ENCODE measurements at places on chromosomes 4 and X.

DNA sequence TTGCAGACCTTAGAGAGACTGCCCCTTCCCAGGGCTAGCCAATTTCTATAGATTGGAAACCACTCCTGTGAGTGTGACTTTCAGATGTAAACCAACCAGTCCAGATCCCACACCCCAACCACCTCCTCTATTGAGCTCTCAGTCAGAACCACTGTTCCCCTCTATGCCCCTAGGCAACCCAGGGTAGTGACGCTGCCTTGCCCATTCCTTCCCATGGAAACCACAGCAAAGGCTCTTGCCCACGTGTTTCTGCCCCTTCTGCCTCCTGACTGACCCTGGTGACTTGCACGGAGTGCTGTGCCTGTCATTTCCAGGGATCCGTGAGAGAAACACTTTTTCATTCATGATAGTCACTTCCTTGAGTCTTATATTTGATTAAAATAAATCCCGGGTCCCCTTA, 32.4 kb downstream of the CYTL1 start:
- DNase-seq = no peak

DNA sequence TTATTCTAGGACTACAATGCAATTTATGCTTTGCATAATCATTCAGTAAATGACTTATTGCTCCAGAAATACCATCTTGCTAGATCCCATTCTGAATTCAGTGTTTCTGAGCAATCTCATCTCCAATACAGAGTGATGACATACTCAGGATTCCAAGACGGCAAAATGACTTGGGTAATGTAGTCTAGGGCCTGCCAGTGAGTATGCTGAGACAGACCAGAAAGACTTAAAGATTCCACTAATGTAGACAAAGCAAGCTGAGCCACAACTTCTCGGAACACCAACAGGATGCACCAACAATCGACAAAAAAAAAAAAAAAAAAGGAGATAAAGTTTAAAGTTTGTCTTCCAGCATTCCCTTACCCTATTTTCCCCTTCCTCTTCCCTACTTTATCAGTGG, 919 bp upstream of the SEC24B start:
- no peak for DNase-seq

- DNase-seq = no peak
Measured at GRCh38 chr4:177117256-177117655, 192.4 kb upstream of the NEIL3 start.

- no peak for DNase-seq
Measured at GRCh38 chr4:142169216-142169615, 532.8 kb downstream of the IL15 start.

DNA sequence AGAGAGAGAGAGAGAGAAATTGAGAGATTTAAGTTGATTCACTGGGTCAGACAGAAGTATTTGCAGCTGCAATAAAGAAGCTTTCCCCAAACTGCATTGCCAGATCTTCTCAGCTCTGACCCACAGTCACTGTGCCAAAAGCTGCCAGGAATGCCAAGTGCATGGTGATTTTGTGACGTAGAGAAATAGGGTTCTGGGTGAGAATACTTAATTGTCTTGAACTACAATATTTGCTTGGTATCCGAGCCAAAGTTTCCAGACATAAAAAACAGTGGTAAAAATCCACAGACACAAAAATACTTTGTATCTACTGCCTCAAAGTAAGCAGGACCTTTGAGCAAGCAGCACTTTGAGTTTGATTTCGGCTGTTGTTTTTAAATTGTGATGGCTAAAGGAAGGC, 331.1 kb downstream of the GRID2 start:
- no peak for DNase-seq

GRCh38 chr4:124867536-124867935, 155.0 kb upstream of the ANKRD50 start:
- DNase-seq = no peak

GRCh38 chrX:84320614-84321013, 132.6 kb upstream of the RPS6KA6 start:
- peak; percentile 40 for DNase-seq

GRCh38 chr4:140353786-140354185, 19.7 kb upstream of the SCOC start:
- DNase-seq = no peak

GRCh38 chr4:114921790-114922591, 191.4 kb downstream of the NDST4 start:
- DNase-seq = no peak

DNA sequence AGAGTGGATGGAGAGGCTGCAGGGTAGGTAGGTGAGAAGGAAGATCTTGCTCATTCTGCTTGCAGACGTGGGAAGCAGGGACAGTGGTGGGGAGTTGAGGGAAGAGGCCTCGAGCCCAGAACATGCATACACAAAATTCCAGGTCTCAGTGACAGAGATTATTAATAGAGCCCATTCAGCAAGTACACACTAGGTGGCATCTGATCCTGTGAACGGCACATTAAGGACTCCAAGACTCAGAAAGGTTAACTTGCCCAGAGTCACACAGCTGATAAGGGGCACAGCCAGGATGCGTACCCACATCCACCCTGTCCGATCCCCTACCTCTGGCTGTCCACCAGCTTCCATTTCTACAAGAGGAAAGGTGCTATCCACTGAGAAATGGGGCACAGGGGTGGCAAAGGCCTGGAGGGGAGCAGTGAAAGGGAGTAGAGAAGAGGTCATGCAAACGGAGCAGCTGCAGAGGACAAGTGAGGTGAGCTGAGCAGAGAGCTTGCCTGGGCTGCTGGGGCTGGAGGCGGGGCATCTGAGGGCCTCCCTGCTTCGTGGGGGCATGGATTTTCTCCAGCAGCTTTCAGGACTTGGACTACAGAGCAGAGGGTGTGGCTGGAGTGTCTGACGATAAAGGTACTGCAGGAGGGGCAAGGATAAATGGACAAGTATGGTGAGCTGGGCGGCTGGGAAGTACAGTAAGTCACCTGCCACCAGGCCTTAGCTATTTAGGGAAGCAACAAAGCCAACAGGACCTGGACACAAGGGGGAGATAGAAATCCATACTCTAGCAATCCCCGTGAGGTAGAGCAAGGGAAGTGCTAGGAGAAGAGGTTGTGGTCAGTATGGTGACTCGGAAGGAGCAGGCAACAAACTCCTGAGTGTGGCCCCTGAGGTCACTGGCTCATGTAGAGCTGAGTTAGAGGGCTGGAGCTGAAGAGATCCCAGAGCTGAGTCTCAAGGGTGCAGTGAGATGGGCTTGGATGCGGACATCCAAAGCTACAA, 11.2 kb downstream of the IDS start:
- DNase-seq = no peak

DNA sequence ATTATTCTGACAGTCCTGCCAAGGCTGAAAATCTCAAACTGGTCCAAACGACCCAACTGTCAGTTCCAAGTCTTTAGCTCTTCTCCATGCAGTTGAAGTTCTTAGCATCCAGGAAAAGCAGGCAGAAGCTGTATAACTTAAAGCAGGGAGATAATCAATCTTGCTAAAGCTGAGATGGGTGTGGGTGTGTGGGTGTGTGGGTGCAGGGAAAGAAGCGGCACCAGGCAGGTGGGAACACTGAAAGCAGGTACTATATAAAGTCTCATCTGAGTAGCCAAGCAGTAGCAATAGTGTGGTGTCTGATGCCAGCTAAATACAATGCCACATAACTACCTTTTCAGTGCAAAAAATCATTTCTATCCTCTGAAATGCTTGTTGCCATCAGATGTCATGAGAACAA, 69.7 kb upstream of the EGFL6 start:
- no peak for DNase-seq

GRCh38 chr4:39933671-39934590, 43.8 kb downstream of the PDS5A start:
- DNase-seq = no peak

GRCh38 chrX:63686878-63687714, 97.9 kb downstream of the ARHGEF9 start:
- no peak for DNase-seq

GRCh38 chr4:139664442-139664841, 1.2 kb upstream of the MGST2 start:
- DNase-seq = no peak

DNA sequence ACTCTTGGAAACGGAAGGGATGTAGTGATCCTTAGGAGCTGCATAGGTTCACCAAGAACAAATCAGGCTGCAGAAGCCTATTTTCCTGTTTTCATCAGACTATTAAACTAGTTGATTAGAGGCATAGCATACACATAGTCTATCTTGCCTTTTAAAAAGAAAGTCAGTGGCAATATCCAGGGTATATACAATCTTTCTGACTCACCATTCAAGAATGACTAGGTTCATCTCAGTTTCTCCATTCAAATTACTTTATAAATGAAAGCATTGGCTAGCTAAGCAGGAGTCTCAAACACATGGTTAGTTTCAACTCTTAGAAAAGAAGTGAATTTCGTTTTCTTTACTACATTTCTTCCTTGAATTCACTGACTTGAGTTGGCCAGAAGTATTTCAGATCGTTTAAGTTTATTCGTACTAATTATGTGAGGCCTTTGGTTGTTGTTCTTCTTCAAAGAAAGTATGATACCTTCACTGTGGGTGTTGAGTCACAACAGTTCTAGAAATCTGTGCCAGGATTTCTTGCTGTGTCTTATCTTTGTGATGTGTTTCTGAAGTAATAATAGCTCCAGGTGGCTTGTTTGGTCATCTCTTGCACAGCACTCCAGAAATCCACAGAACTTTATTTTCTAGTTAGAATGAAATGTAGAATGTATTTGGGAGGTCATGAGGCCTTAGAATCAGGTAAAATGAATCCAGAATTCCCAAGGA, 88.2 kb downstream of the AWAT2 start:
- DNase-seq = no peak

DNA sequence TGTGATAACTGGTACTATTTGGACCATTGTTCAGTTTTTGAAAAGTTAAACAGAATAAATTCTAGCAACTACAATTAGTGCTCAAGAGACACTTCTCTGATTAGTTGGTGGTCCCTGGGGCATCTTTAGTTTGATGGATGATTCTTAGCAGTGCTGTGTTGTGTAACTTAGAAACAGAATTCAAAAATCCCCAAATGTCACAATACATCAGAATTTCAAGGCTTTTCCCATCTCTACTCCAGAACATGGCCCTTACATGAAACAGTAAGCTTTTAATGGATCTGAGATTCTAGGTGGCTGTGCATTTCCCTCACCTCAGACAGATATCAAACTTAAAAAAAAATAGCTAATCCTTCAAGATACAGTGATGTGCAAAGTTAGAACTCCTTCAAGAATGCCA, 104.4 kb upstream of the CXCL13 start:
- DNase-seq = no peak

GRCh38 chrX:151871244-151871643, 41.4 kb upstream of the MAGEA4 start:
- DNase-seq = no peak

DNA sequence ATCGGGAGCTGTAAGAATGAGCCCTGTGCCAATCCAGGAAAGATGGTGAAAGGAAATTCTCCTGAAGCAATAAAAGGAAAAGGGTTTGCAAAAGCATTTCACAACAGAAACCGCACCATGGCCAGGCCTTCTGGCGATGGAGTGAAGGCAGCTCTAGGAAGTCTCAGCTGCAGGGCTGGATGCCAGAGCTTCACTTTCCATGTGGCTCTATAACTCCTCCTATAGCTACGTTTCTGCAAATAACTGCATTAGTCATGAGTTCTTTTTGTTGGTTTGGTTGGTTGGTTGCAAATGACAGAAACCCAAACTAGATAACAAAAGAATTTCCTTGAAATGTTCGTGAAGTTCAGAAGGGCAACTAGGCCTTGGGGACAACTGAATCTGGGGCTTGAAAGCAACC, 84.6 kb downstream of the RELL1 start:
- DNase-seq = no peak

GRCh38 chrX:78024349-78025059, 55.1 kb upstream of the PGAM4 start:
- DNase-seq = no peak

DNA sequence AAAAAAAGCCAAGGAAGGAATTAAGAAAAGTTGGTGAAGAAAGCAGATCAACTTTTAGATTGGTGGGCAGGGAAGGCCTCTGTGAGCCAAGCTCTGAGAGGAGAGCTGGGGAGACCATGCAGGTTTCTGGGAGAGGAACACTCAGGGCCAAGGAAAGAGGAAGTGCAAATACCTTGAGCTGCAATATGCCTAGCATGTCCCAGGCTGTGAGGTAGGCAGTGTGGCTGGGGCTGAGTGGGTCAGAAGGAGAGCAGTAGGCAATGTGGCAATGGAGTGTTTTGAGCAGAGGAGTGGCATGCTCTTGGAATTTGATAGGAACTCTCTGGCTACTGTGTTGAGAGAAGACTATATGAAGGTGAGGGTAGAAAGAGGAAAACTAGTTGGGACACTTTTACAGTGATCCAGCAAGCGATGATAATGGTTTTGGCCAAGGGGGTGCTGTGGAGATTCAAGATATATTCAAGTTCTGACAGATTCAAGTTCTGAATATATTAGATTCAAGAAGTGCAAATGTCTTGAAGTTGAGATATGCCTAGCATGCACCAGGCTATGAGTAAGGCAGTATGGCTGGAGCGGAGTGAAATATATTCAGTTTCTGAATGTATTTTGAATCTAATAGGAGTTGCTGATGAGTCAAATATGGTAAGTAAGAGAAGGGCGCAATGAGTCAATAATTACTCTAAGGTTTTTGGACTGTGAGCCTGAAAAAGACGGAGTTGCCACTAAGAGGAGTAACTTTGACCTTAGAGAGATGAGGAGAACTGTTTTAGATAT, 172.5 kb downstream of the CAMK2D start:
- DNase-seq = no peak

DNA sequence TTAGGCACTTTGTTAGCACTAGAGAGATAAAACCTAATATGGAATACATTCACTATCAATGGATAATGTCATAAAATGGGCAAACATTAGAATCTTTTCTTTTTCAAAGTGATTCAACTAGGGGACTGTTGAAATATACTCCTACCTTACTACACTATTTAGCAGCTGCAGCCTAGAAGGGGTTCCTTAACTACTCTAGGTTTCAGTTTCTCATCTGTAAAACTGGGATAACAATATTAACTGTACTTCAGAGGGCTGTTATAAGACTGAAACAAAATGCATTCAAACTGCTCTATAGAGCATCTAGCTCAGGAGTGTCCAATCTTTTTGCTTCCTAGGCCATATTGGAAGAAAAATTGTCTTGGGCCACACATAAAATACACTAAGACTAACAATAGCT, 147.4 kb downstream of the CDS1 start:
- DNase-seq = no peak

GRCh38 chrX:65035446-65035770, 59.2 kb upstream of the ZC4H2 start:
- no peak for DNase-seq

GRCh38 chr4:69517674-69518073, 22.0 kb upstream of the UGT2B4 start:
- DNase-seq = no peak

DNA sequence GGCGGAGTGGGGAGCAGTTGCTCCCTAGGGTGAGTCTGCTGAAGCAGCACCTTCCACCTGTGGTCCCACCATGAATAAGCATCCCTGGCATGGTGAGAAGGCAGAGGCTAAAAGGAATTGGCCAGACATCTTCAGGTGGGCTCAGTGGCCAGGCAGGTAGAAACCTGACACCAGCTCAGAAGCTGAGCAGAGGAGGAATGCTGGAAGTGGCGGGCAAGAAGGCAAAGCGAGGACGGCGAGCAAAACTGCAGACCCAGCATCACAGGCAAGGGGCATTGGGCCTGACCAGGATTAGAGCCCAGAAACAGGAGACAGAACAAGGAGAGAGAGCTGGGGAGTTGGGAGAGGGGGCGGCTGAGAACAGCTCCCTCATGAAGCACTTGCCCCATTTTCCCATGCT, 25.3 kb downstream of the TSC22D3 start:
- DNase-seq = no peak
